ENCODE measurements at places on chromosomes 7 and 10.

GRCh38 chr10:132637477-132638129 is 100.0 kb downstream of the INPP5A start:
- DNase-seq, result no peak

GRCh38 chr10:45418849-45419675 is 45.0 kb downstream of the ALOX5 start:
- peak; percentile 68 for DNase-seq

GRCh38 chr10:73790886-73791625 is 5.7 kb downstream of the ZSWIM8 start:
- DNase-seq, result no peak

GRCh38 chr7:104126411-104126841 is 81.4 kb downstream of the ORC5 start:
- DNase-seq, result no peak

DNA sequence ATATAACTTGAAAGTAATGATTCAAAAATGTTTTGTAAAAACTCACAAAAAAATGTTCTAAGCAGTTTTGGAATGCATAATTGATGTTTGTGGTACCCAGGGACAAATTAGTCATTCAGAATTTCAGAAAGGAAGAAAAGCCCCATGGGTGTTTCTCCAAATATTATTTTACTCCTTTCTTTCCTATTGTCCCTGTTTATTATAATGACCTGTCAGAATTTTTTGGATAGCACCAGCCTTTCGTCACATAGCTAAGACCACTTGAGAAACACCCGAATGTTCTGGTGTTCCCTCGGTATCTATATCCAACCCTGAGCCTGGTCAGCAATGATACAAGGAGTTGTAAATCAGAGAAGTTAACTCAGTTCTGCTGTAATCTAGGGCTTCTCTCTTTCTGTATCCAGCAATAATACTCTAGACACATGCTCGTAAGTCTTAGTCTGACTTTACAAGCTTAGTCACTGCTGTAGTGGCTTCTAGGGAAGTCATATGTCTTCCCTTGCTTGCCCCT is 64.8 kb upstream of the MEOX2 start:
- no peak for DNase-seq

GRCh38 chr10:98301664-98302319 is 33.8 kb upstream of the LOXL4 start:
- no peak for DNase-seq

GRCh38 chr7:36207451-36208291 is 54.6 kb downstream of the EEPD1 start:
- DNase-seq, result peak; percentile 64

DNA sequence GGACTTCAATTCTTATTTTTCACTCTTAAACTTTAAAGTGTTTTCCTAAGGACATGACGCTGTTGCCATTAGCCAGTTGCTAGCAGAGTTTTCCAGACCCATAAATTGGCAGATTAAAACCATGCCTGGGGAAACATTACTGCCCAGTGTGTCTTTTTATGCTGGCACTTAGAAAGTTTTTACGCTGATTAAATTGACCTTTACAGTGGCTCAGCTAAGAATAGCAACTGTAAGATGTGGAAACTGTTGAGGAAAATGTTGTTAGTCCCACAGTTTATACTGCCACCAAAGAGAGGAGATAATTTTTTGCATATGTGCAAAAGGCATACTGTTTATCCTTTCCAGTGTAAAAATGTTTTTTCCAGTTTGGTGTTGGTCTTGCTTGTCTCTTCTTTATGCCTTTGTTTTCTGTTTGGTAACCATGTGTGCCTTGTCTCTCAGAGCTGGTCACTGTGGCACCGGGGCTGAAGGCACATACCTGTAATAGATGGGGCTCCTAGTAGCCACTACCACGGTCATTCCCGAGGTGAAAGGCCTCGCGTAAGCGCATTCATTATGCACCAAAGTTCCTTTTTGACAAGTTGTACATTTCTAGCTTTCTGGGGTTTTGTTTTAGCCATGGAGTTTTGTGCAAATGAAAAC is 45.3 kb downstream of the CYP17A1 start:
- DNase-seq, result no peak

GRCh38 chr10:18201877-18202276 is 61.7 kb downstream of the CACNB2 start:
- DNase-seq, result no peak

GRCh38 chr10:4643471-4643870 is 182.5 kb upstream of the AKR1E2 start:
- no peak for DNase-seq

- DNase-seq, result no peak
Observed at GRCh38 chr7:57339198-57339944, 110.6 kb upstream of the ZNF716 start.

DNA sequence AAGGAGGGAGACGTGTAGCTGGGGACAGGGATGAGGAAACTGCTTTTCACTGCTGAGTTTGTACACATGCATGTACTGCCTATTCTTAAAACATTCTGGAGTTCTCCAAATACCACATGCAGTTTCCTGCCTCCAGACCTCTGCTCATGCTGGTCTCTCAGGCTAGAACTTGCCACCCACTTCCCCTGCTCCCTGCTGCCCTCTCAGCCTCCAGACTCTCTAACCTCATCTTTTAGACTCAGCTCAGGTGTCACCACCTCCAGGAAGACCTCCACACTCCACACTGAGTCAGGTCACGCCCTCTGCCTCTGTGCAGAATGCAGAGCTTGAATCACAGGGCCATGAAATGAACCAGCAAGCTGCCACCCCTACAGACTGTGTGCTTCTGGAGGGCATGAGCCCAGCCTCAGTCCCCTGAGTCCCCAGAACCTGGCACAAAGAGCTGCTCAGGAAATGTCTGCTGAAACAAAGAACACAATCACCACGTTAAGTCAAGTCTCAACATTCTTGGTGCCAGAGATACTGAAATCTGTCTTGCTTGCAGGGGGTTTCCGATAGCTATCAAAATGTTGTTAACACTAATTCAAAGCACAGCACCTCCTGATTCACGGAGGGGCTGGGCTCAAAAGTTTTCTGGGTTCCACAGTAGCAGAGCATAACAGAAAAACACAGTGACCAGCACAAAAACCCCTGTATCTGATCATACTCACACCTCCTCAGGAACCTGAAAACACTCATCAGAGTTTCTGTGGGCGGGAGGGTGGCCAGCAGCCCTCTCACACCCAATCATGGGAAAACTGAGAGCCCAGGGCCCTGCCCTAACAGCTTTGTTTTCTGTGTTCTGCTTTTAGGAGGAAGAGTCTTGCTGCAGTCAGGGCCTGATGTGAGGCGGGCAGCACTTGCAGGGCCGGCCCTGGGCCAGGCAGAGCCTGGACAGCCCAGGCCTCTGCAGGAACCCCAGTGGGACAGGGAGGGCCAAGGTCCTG is 21.1 kb downstream of the FAM53B start:
- DNase-seq, result peak; percentile 73
